PC-3 (cell line): ENCODE measurements at places on chromosomes 11 and 22.
A peak's percentile ranks its signal among the peaks of the same experiment; 100 is the strongest.

DNA sequence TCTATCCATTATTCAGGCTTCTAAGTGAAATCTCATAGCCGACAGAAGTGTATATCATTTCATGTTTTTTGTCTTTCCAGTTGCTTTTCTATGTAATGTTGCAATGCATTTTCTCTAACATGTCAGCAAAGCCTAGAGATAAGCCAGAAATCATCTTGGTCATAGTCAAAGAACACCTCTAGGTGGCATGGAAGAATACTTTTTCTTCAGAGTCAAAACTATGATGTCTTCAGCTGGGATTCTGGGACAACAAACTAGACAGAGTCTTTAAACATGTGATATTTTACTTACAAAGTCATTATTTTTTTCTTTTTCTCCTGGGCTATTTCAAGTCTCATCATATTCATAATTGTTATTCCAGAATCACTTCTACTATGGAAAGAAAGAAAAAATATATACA is 4.4 kb downstream of the GAS2 start:
- DNase-seq = peak; percentile 28

DNA sequence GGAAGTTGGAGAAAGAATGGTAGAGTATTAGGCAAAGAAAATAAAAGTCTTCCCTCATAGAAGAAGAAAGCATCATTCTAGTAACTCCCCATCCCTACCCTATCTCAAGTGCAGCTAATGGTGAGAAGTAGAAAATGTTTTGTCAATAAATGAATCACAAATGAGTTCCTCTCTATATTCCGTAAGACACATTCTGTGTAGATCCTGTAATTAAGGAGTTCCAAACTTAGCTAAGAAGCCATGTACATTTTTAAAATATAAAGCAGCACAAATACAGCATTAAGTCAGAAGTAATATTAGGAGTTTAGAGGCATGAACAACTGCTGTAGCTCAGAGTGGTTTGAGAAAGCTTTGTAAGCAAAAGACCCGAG is 80.1 kb downstream of the GAB2 start:
- no peak for DNase-seq

- DNase-seq = peak; percentile 39
Measured at GRCh38 chr22:40524392-40525249, 111.9 kb downstream of the MRTFA start.

GRCh38 chr11:8757533-8757932 is 74.9 kb downstream of the RPL27A start:
- DNase-seq = no peak
